CD4-positive, alpha-beta T cell treated with Interleukin-6 at 100 ng/mL for 8 hours (primary cell): ENCODE measurements at places on chromosomes 1 and 21.

GRCh38 chr1:16230744-16231143, 6.2 kb downstream of the CPLANE2 start:
- DNase-seq, result no peak

DNA sequence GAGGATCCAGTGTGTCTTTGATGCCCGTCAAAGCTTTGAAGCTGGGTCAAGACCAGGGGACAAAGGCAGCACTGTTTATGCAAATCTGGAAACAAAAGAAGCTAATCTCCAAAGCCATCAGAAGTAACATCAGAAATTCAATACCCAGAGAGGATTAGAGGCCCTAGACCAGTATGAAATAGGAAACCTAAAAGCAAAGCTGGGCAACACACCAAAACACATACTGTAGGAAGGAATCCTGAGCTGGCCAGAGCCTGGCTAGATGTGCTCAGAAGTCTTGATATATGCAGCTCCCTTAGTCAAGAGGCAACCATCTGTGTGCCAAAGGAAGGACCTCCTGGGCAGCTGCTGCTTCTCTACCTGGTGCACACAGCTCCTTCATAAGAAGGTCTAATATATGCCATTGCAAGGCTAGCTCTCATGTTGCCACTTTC, 12.3 kb downstream of the COLGALT2 start:
- no peak for DNase-seq

DNA sequence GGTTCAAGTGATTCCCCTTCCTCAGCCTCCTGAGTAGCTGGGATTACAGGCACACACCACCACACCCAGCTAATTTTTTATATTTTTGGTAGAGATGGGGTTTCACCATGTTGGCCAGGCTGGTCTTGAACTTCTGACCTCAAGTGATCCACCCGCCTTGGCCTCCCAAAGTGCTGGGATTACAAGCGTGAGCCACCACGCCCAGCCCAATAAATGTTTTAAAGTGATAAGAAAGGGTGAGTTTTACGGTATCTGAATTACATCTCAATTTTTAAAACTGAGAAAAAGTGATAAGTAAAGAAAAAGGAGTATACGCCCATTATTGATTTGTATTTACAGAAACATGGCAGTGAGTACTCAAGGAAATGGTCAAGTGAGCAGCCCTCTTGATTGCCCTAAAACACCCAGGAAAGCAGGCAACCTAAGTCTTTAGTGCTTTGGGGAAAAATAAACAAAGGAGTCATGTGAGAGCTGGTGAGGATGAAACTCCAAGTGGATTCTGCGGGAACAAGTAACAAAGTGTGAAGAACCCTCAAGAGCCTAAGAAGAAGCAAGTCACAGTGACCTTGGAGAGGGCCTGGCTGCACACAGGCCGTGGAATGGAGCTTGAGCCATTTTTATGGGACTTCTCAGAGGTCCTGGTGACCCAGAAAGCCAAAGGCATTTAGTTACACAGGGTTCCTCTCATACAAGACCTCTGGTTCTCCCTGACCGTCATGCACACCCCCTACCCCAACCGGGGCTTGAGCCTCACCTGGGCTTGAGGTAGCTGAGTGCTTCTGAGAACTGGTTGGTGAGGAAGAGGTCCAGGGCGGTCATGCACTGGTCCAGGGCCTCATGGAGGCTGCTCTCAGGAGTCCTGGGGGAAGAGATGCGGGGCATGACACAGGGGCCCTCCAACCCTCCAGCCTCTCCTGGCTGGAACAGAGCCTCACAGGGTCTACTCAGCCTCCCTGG, 9.1 kb downstream of the TTC39A start:
- DNase-seq, result no peak

DNA sequence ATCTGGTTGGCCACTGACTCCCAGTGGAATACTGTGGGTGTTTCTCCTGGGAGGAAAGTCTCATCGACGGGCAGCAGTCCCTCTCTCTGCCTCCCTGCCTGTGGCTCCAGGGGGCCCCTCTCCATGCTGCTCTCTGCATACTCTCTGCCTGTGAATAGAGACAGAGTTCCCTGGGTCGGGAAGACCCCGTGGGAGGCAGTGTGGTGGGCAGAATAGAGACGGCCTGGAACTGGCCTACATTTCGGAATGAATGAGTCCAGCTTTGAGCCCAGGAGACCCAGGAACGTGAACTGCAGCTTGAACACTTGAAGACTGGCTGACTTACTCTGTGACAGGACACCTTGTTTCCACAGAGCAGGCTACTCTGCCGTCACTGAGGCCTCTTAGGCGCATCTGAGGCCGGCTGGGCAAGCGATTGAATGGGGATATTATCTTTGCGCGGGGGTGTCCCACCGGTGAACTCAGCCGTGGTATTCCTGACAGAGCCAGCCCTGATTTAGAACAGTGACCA, 64.0 kb downstream of the KIF21B start:
- DNase-seq, result no peak

- DNase-seq, result peak; percentile 36
Measured at GRCh38 chr1:247331525-247332214, at the start of gene ZNF496. Gene ZNF496, minus strand, starts transcription at chr1:247331867. Its CDS starts 2,289 bp downstream, at chr1:247329578.

DNA sequence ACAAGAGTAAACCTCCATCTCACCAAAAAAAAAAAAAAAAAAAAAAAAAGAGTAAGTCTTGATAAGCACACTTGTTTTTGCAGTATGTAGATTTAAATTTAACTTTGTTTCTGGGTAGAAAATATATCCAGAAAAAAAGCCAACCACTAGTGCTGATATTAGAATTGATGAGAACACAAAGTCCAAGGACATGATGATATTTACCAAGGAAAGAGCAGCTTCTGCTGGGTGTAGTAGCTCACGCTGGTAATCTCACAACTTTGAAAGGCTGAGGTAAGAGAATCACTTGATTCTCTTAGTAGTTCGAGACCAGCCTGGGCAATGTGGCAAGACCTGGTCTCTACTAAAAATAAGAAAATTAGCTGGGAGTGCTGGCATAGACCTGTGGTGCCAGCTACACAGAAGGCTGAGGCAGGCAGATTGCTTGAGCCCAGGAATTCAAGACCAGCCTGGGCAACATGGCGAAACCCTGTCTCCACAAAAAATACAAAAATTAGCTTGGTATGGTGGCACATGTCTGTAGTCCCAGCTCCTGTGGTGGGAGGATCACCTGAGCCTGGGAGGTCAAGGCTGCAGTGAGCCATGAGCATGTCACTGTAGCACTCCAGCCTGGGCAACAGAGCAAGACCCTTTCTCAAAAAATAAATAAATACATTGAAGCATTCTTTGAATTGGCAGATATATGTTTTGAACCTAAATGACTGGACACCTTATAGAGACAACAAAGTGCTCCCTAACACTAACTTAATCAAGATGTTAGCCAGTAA, 63.6 kb upstream of the CACYBP start:
- DNase-seq, result no peak

- no peak for DNase-seq
Measured at GRCh38 chr1:28071813-28072212, 16.6 kb downstream of the EYA3 start.

DNA sequence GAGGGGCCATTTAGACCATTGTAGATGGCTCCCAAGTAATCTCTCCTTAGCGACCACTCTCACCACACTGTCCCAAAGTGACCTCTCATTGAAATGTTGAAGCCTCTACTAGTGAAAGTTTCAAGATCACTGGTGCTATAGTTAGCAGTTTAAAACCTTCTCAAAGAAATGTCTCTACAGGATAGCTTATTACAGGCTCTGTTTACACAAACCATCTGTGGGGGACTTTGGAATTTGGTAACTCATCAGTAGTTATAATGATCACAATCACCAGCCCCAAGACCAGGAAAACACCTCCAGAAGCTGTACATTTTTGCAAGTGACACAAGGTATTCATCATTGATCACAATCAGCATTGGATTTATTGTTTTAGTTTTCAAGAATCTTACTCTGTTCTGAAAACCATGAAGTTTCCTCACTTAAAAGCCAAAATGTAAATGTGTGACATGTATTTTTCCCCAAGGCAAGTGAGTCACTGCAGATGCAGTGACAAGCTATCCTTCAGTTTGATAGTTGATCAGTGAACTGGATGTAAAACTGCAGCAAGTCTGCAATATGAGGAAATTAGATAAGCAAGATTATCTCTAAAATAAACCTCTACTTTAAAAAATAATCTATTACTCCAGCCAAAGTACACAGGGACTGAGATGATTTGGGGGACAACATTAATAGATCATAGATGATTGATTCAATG, 41.9 kb downstream of the C21orf91 start:
- DNase-seq, result no peak

DNA sequence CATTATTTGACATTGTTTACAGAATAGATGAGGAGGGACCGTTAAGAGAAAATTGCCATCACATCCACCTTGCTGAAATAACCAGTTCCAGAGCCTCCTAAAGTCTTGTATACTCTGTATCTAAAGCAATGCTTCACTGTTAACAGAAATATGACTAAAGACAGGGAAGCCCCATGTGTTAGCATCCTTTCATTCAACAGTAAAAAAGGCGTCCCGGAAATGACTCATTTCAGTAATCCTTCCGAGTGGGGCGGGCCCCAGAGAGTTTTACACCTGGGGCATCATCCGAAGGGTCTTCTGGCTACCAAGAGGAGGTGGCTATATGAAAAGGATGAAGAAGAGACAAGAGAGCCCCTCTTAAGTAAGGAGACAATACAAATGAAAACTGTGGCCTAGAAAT, 227.2 kb downstream of the SLC45A1 start:
- no peak for DNase-seq

DNA sequence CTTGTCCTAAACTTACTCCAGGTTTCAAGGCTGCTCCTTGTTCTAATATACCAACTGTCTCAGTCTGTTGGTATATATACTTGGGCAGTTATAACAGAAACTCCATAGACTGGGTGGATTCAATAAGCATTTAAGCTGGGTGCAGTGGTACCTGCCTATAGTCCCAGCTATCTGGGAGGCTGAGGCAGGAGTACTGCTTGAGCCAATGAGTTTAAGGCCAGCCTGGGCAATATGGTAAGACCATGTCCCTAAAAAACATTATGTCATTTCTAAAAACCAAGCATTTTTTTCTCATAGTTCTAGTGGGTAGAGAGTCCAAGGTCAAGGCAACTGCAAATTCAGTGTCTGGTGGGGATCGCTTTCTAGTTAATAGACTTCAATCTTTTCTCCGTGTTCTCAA, 17.4 kb upstream of the CR1L start:
- DNase-seq, result no peak

- DNase-seq, result peak; percentile 36
Measured at GRCh38 chr1:200488375-200489165, 78.7 kb upstream of the ZNF281 start.

GRCh38 chr21:15729346-15729673, 472 bp upstream of the USP25 start:
- DNase-seq, result no peak

DNA sequence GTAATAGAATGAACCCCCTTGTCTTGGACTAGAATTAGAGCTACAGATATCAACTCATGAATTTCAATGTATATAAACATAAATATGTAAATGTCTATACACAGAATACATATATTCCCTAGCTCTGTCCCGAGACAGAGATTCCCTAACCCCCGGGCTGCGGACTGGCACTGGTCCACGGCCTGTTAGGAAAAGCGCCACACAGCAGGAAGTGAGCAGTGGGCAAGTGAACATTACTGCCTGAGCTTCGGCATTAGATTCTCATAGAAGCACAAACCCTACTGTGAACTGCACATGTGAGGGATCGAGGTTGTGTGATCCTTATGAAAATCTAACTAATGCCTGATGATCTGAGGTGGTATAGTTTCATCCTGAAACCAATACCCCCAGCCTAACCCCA, 51.2 kb downstream of the PIK3R3 start:
- DNase-seq, result no peak

DNA sequence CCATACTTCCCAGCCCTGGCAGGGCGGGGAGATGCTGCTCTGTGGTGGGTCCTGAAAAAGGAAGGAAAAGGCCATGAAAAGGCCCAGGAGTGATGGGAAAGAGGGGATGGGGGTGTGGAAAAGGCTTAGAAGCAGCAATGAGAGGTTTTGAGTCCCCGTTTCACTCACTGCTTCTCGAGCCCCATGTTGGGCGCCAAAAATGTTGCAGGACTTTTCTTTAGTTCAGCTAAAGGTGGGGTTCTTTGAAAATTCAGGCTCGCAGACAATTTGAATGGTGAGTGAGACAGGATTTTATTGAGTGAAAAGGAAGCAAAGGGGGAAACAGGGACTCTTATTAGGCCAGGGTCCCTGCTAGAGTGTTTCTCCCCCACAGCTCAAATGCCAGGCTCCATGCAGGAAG, 93.1 kb downstream of the MRPS6 start:
- DNase-seq, result no peak

DNA sequence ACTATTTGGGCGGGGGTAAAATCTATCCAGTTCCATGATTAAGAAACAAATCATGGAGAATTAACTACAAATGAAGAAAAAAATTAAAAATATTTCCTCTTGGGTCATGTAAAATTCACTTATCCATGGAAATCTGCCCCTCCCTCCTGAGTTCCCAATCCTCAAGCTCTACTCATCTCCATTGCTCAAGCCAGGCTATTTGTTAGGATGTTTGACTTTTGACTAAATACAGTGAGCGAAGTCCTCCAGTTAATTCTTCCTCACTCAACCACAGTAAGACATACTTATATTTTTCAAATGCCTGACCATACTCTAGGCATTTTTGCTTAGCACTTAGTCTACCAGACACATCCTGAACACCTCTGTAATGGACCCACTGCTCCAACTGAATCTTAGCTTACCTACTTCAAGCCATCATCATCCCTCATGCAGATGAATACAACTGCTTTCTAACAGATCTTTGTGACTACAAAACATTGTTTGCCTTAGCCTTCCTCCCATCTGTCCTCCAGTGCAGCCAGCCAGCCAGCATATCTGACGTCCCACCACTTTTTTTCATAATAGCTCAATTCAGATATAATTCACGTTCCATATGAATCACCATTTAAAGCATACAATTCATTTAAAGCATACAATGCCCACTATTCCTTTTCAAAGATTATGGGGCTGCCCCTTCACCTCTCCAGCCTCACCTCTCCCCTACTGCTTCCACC, 154.2 kb downstream of the RERE start:
- DNase-seq, result no peak

DNA sequence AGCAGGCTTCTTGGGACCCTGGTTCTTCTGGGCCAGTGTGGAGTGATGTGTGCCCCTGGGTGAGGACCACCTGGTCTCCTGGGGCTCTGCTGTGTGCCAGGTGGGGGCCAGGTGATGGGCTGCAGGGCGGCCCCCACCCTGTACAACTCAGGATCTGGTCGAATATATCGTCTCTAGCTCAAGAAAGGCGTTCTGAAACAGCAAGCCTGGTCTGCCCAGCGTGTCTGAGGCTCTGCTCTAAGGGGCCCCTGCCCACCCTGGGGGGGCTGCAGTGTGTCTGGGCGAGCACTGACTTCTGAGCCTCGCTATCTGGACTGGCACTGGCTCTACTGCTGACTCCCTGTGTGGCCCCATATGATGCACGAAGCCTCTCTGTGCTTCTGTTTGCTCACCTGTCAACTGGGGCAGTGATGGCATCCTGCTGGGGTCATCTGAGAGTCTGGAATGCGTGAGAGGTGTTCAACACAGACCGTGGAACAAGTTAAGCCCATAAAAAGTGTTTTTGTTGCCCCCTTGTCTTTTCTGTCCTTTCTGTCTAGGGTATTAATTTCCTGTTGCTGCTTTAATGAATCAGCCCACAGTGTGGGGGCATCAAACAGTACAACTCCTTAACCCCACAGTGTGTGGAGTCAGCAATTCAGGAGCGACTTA, 56.0 kb upstream of the TRAPPC10 start:
- DNase-seq, result no peak

- DNase-seq, result no peak
Measured at GRCh38 chr1:170583186-170583585, 51.2 kb downstream of the GORAB start.
